ENCODE measurements at places on chromosomes 12 and 14.
A peak's percentile ranks its signal among the peaks of the same experiment; 100 is the strongest.

DNA sequence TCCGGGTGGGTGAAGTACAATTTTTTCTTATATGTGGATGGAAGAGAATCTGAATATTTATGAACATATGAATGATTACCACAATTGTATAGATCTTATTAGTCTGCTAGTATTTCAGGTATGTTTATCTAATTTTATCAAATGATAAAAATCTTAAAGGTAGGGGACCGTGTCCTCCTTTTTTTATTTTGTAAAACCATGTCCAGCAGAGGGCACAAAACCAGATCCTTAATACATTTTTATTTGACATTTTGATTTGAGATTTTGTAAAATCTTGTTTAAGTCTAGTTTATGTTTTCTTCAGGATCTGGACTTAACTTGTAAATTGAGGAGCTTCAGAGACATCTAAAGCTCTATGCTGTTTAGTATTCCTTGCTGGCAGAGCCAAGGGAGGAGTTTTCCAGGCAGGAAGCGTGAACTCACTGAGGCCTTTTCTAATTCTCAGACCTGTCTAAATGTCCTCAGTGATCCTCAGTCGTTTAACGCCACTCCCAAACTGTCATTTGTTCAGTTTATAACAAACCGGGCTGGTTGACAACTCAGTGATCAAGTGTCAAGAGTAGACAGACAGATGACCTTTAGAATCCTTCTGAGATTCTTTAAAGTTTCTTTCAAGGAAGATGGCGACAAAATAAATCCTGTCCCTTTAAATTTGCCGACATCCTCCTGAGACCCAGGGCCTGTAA, 263.9 kb downstream of the KTN1 start:
- DNase-seq = no peak

DNA sequence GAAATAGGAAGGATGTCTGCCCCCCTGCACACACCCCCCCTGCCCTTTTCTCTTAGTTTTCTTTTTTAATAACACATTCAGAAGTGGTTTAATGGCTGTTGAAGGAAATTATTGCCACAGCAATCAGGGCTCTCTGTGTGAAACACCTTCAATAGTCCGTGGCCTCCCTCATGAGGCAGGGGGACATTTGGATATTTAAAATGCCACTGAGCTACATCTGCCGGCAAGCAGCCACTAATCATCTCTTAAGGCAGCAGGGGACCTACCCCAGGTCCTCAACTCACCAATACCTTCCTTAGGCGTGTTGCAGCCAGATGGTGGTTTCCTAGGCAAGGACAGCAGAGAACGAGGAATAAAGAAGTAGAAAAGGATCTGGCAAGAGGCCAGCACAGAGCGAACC, 283.2 kb downstream of the TTC8 start:
- no peak for DNase-seq

DNA sequence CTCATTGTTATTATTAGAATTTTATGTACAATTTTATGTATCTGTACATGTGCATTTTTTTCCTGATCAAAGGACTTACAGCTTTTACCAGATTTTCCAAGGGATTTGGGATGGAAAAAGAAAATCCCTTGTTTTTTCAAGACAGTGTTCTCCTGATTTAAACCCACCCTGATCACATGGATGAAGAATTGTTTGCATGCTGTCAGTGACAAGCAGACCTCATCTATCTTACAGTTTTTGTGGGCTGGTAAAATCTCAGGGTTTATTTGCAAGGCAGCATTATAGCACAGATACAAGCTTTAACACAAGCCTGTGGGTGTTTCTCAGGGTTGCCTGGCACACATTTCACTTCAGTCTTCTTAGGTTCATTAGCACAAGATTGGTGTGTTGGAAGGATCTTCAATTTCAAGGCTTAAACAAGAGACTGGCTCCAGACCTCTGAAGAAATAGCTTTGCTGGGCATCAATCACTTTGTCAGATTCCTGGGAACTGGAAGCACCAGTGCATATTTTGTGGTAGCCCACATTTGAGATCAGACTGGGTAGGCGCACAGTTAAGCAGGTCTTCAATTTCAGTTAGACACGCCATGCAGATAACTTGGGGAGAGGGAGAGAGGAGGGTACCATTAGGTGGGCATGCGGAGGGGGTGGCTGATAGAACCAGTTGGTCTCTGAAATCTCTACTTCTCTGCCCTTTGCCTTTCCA, 118.0 kb downstream of the TBX5 start:
- DNase-seq = no peak

DNA sequence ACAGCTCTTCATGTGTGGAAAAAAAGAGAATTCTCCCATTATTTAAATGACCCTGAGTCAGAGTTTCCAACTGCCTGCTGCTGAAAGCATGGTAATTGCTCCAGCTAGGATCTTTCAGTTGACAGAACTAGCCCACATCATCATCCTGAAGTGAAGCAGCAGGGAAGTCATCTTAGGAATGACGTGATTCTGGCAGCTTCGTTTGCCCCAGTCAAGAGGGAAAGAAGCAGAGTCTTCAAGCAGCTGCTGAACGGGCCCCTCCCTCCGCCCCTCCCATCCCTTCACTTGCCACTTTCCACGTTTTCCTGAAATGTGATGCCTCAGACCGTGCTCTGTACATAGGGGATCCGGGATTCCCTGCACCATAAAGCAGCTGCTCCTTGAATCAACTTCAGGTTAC, 455.0 kb upstream of the TMEM132C start:
- no peak for DNase-seq

DNA sequence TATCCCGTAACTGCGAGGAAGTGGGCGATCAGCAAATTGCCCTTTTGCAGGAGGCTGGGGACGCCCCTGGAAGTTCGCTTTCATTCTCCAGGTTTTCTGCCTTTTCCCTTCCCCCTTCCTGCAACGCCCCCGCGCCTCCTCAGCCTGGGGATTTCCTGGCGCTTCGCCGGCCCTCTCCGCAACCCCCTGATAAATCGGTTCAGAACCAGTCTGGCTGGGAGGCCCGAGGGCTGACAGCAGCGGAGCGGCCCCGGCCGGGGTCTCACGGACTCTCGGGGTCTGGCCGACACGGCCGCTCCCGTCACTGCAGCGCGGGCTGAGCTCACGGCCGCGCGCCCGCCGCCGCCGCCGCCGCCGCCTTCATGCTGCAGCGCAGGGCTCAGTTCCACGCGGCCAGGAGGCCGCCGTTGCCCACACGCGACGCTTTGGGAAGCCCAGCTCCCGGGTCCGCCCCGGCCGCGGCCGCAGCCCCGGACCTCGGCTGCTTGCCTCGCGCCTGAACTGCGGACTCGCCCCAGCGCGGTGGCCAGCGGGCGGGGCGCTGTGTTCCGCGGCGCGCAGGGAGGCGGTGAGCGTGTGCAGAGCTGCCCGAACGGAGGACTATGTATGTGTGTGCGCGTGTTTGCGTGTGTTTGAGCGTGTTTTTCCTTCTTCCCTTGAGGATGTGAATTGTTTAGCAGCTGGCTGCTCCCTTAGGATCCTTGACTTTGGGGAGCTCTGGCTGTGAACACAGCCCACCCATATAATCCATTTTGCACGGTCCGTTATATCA, at the start of gene LRFN5:
Gene LRFN5 (plus strand): TSS at position 345 of the 772 bp plus-strand sequence.
- DNase-seq = no peak

DNA sequence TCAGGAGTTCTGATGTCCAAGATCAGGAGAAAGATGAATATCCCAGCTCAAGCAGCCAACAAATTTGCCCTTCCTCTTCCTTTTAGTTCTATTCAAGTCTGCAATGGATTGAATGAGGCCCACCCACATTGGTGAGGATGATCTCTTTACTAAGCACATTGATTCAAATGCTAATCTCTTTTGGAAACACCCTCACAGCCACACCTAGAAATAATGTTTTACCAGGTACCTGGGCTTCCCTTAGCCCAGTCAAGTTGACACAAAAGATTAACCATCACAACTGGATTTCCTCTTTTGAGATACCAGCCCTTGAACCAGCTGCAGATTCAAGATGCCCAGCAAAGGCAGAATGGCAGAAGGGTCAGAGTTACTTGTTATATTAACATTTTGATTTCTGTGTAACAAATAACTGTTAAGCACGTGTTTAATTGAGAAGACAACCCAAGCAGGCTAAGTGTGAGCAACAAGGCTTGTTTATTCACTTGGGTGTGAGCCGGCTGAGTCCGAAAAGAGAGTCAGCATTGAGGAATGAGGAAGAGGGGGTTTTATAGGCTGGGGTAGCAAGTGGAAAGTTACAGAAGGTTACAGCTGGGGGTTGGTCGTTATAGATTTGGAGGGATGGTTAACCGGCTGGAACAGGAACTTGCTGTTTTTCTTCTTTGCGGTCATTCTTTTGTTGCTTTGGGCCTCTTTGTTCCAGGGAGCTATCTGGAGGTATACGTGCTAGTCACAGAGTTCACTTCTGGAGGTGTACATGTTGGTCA, 180.3 kb downstream of the EMP1 start:
- DNase-seq = no peak

GRCh38 chr12:87848248-87848868, 180.8 kb downstream of the C12orf50 start:
- DNase-seq = no peak

DNA sequence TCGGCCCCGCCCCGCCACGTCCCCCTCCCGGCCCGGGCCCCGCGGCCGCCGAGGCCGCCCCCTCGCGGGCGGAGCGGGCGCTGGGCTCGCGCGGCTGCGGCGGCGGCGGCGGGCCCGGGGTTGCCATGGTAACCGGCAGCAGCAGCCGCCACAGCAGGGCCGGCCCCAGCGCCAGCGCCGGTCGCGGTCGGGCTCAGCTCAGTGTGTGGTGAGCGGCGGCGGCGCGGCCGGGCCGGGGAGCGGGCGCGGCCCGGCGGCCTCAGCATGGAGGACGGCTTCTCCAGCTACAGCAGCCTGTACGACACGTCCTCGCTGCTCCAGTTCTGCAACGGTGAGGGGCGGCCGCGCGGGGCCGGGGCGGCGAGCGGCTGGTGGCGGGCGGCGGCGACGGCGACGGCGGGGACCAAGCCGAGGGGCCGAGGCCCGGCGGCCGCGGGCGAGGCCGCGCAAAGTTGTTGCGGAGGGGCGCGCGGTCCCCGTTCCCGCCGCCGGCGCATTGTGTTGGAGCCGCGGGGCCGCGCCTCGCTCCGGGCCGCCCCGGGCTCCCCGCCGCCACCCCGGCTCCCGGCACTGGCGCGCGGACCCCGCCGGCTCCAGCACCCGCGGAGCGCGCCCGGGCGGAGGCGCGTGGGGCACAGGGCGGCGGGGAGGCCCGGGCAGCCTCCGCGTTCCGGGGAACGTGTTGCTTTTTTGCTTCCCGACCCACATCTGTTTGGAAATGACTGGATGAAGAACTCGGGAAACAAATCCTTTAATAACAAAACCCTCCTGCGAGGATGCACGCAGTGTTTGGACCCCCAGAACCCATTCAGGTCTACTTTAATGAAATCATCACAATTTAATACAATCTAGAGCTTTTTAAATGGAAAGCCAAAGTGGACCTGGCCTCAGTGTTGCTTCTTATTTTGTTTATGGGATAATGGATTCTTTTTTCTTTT, at the start of gene EML1:
Gene EML1 (plus strand): TSS at position 201 of the 938 bp plus-strand sequence. CDS start 64 bp downstream, at position 265.
- no peak for DNase-seq

- DNase-seq = no peak
Observed at GRCh38 chr14:32682214-32682613, 256.5 kb upstream of the NPAS3 start.

DNA sequence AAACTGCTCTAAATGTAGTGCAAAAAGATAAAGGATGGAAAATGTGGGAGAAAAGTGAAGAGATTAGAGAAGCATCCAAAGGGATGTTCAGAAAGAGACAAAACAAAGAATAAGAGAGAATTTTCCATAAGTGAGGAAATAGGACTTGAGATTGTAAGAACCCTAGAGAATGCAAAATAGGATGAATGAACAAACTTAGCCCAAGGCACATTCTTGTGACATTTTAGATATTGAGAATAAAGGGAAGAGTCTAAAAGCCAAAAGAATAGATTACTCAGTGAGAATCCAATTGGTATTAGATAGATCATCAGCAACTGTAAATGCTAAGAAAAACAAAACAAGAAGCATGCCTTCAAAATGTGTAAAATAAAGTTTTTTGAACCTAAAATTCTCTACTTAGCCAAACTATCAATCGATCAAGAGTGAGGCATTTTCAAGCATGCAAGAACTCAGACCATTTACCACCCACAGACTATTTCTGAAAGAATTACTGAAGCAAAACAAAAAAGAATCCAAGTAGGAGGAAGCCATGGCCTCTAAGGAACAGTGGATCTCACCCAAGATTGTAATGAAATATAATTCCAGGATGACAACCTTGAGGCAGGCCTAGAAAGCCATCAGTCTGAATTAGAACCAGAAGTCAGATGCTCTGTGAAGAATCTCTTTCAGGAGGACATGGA, 33.5 kb downstream of the DYRK2 start:
- no peak for DNase-seq

- DNase-seq = no peak
Observed at GRCh38 chr14:90870950-90871604, 54.8 kb upstream of the TTC7B start.

DNA sequence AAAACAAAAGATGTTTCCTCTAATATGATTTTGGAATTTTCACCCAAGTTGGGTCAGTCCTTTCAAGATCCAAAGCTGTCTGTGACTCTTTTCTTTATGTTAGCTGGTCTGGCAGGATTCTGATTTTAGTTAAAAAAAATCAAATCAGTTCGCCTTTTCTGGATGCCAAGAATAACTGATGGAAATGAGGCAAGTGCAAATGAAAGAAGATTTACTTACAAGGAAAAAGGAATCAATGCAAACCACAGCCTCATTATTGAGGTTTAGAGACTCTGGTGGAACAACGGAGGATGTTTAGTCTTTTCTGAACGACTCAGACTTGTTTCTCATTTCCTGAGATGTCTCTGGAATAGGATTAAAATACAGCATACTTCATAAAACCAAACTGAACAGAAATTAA, 117.0 kb upstream of the DYRK2 start:
- no peak for DNase-seq

- DNase-seq = peak; percentile 52
Observed at GRCh38 chr12:32671930-32672780, 6.9 kb upstream of the DNM1L start.

DNA sequence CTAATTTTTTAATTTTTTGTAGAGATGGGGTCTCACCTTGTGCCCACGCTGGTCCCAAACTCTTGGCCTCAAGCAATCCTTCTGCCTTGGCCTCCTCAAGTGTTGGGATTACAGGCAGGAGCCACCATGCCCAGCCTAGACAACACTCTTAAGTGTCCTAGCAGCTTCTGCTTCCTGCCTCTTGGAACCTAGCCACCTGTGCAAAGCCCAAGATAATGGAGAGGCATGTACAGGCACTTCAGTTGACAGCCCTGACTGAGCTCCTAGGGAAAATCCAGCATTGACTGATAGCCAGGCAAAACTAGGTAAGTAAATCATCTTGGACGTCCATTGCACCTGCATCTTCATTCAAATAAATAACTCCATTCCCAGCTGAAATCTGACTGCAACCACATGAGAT, 15.5 kb downstream of the COX14 start:
- no peak for DNase-seq

Data from iPS DF 6.9 (cell line).